ENCODE measurements at places on chromosomes 5 and 9.

DNA sequence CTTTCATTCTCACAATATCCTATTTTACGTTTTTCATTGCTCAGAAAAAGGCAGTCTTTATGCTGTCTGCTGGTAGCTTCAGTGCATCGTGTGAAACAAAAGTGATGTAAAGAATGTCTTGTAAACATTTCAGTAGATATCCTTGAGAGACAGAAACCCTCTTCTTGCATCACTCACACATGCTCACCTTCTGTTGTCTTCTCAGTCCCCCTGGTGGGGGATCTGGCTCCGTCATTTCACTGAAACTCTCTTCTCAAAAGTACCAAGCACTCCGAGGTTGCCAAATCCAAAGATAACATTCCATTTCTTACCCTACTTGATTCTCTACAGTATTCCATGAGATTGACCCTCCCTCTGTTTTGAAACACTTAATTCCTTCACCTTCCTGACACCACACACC is 46.1 kb upstream of the PCA3 start:
- DNase-seq: no peak

DNA sequence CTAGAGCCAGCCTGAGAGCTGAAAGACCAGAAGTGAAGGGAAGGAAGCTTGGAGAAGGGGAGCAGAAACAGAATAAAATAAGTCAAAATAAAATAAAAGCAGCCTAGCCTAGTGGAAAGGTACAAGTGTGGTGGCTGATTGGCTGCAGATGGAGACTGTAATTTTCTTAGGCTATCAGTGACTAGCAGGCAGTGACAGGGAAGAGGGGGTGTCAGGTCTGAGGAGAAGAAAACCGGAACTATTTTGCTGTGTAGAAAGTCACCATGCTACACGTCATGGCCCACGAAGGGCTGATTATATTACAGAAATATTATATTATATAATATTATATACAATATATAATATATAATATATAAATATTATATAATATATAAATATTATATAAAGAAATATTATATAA is 98.1 kb upstream of the TAF11L2 start:
- DNase-seq: no peak

- no peak for DNase-seq
Observed at GRCh38 chr5:54108136-54108535, 202.2 kb downstream of the ARL15 start.

GRCh38 chr5:91998774-91999173 is 615.7 kb upstream of the ARRDC3 start:
- DNase-seq: no peak

- DNase-seq: no peak
Observed at GRCh38 chr5:106730912-106731311, 939.8 kb downstream of the EFNA5 start.

Measured in kidney glomerular epithelial cell (primary cell).